ENCODE measurements at places on chromosomes 1 and 21.
A peak's percentile ranks its signal among the peaks of the same experiment; 100 is the strongest.

DNA sequence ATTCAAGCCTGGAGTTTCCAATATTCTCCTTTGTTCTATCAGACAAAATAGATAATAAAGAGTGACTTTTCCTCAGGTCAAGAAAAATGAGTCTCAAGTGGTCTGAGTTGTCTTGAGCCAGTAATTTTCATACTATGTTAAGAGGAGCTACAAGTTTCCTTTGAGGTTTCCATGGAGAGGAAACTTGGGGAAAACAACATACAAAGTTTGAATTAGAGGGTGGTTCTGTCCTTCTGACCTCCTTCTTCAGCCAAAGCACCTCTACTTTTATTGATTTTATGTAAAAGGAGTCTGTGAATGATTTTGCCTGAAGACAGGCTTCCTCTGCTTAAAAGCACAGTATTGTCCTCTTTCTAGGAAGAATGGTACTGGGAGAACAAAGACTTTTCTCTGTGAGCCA is 497.2 kb upstream of the PKN2 start:
- H3K4me1 ChIP-seq, result peaks cover 4% of the 10 kb centered on the region
- H3K27ac ChIP-seq, result no peak overlapping the region
- no peaks in the 10 kb centered on the region for H3K27me3 ChIP-seq

DNA sequence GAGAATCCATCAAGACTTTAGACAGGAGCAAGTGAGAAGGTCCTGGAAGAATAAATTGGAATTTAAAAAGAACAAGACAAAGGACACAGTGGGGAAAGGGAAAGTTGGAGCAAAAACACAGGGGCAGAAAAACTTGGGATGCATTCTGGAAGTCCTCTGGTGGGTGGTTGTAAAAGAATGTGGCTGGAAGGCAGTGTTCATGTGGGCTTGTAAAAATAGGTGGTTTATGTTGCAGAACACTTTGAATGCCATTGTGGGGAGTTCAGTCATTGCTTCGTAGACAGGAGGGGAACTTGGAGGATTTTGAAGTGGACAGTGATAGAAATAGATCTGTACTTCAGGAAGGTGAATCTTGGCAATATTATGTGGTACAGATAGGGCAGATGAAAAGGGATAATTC is 15.2 kb downstream of the KIF1B start:
- H3K4me3 ChIP-seq, result no peak overlapping the region
- no peaks in the 10 kb centered on the region for H3K4me1 ChIP-seq
- DNase-seq, result no peak
- H3K36me3 ChIP-seq, result no peaks in the 10 kb centered on the region
- no peaks in the 10 kb centered on the region for H3K27me3 ChIP-seq

- no peaks in the 10 kb centered on the region for H3K4me1 ChIP-seq
- no peak overlapping the region for H3K27ac ChIP-seq
- H3K27me3 ChIP-seq, result peaks cover 7% of the 10 kb centered on the region
Observed at GRCh38 chr1:212928323-212929291, 21.7 kb upstream of the VASH2 start.

DNA sequence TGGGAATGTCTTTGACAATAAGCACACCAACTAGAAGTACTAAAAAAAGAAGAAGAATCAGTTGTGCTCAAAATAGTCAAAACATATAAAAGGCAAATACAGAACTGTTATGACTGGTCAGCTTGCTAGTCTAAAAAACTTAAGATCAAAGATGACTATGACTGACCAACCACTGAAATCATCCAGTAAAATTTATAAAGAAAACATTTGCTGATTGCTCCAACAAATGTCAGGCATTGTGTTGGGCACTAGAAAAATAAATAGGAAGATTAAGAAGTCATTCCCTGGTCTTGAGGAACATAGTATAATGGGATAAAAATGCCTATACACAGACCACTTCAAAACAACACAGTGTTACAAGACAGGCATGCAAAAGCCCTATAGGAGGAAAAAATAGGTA is 9.3 kb upstream of the ANGPTL3 start:
- no peak overlapping the region for H3K27ac ChIP-seq
- H3K36me3 ChIP-seq, result no peaks in the 10 kb centered on the region
- no peak overlapping the region for H3K4me3 ChIP-seq
- H3K27me3 ChIP-seq, result no peaks in the 10 kb centered on the region
- no peak for DNase-seq
- H3K4me1 ChIP-seq, result no peaks in the 10 kb centered on the region

GRCh38 chr1:26025517-26025916 is 3.9 kb downstream of the EXTL1 start:
- H3K27ac ChIP-seq, result no peak overlapping the region
- no peak for DNase-seq
- H3K27me3 ChIP-seq, result peaks cover 7% of the 10 kb centered on the region
- H3K36me3 ChIP-seq, result no peaks in the 10 kb centered on the region

GRCh38 chr1:205434738-205435137 is 12.9 kb upstream of the LEMD1 start:
- H3K4me1 ChIP-seq, result peaks cover 10% of the 10 kb centered on the region
- DNase-seq, result no peak
- H3K27ac ChIP-seq, result no peak overlapping the region

- H3K36me3 ChIP-seq, result no peaks in the 10 kb centered on the region
- H3K4me1 ChIP-seq, result no peaks in the 10 kb centered on the region
- peaks cover 3% of the 10 kb centered on the region for H3K27me3 ChIP-seq
- H3K27ac ChIP-seq, result no peak overlapping the region
- H3K4me3 ChIP-seq, result no peak overlapping the region
- no peak for DNase-seq
Observed at GRCh38 chr1:109609881-109610280, 9.5 kb downstream of the GNAT2 start.

GRCh38 chr1:86335916-86336315 is 60.2 kb downstream of the ODF2L start:
- H3K36me3 ChIP-seq, result no peaks in the 10 kb centered on the region
- no peak overlapping the region for H3K4me3 ChIP-seq
- no peaks in the 10 kb centered on the region for H3K4me1 ChIP-seq
- no peak overlapping the region for H3K27ac ChIP-seq
- DNase-seq, result no peak
- H3K27me3 ChIP-seq, result peaks cover 7% of the 10 kb centered on the region

DNA sequence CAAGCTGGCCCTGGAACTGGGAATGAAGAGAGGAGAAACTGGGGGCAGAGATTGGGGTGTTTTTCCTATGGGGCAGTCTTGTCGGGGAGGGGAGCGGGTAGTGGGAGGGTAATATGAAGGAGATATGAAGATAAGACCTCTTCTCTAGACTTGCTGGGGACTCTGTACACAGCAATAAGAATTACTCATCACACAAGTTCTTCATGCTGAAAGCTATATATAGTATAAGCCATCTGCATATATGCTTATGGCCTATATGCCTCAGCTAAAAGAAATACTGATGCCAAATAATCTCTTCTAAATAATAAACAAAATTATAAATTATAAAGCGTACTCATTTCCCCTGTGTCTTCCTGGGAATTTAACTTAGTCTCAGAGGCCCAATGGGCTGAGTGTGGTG is 7.9 kb downstream of the RHEX start:
- peaks cover 10% of the 10 kb centered on the region for H3K27me3 ChIP-seq
- H3K4me1 ChIP-seq, result peaks cover 3% of the 10 kb centered on the region
- H3K27ac ChIP-seq, result no peak overlapping the region
- DNase-seq, result no peak

GRCh38 chr21:41059871-41060270 is 108.1 kb upstream of the BACE2 start:
- DNase-seq, result no peak
- H3K4me3 ChIP-seq, result no peak overlapping the region
- H3K27me3 ChIP-seq, result no peaks in the 10 kb centered on the region
- H3K4me1 ChIP-seq, result no peaks in the 10 kb centered on the region

GRCh38 chr1:53982034-53982762 is 35.8 kb downstream of the LDLRAD1 start:
- H3K27ac ChIP-seq, result no peak overlapping the region
- DNase-seq, result no peak
- H3K4me1 ChIP-seq, result peaks cover 10% of the 10 kb centered on the region
- H3K27me3 ChIP-seq, result peaks cover 1% of the 10 kb centered on the region
- H3K36me3 ChIP-seq, result no peaks in the 10 kb centered on the region
- no peak overlapping the region for H3K4me3 ChIP-seq

- no peaks in the 10 kb centered on the region for H3K36me3 ChIP-seq
- DNase-seq, result no peak
- no peak overlapping the region for H3K27ac ChIP-seq
- H3K27me3 ChIP-seq, result no peaks in the 10 kb centered on the region
Observed at GRCh38 chr1:43879414-43879813, 54.2 kb upstream of the ARTN start.

- H3K36me3 ChIP-seq, result no peaks in the 10 kb centered on the region
- peaks cover 33% of the 10 kb centered on the region for H3K27me3 ChIP-seq
- H3K4me1 ChIP-seq, result peaks cover 15% of the 10 kb centered on the region
- H3K27ac ChIP-seq, result no peak within 1 kb of the TSS
- peak; percentile 17 for DNase-seq
Observed at GRCh38 chr21:42653231-42654061, at the start of gene PDE9A. Gene PDE9A (plus strand): TSS chr21:42653621. CDS start chr21:42653815, 194 bp downstream.

DNA sequence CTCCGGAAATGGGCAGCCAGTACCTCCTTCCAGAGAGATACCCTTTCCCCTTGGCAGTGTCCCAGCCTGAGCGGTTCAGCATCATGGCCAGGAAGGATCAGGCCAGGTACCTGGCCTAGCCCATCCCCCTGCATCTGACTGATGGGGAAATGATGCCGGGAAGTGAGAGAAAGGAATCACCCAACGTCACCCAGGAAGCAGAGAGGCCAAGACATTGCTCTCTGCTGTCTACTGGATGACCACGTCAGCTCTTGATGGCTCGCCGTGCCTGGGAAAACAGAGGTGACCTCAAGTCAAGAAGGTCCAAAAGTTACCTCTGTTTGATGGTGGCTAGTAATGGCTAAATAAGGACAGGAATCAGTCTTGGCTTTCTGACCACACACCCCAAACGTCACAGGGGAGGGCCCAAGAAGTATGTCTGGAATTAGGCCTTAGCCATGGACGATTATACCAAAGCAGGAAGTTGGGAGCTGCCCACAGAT is 79.0 kb downstream of the MRPL37 start:
- DNase-seq, result no peak
- H3K4me1 ChIP-seq, result peaks cover 85% of the 10 kb centered on the region
- peaks cover 30% of the 10 kb centered on the region for H3K36me3 ChIP-seq
- H3K27ac ChIP-seq, result peak overlapping the region; percentile 93
- H3K27me3 ChIP-seq, result no peaks in the 10 kb centered on the region

DNA sequence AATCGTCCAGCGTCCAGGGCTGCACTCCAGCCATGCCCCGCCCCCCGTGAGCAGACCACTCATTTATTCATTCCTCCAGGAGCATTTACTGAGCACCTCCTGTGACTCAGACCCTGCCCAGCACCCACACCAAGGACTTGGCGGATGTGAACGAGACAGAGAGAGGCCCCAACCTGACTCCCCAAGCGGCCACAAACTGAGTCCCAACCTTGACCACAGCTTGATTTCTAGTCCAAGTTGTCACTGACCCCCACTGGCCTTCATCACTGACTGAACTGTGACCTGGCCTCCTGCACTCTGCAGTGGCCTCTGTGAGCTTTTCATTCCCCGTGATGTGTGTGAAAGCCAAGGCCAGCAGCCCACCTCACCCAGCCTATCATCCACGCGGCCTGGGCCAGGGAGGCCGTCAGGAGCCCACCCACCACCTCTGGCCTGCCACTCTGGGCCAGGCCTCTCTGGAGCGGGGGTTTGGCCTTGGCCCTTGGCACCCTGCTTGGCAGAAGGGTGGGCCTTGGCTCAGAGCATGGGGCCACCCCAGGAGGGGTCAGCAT is 19.3 kb upstream of the RUNX3 start:
- H3K27ac ChIP-seq, result no peak overlapping the region
- H3K36me3 ChIP-seq, result peaks cover 50% of the 10 kb centered on the region
- no peaks in the 10 kb centered on the region for H3K27me3 ChIP-seq
- no peak for DNase-seq

GRCh38 chr1:201100169-201100930 is 11.9 kb downstream of the CACNA1S start:
- DNase-seq, result no peak
- no peak overlapping the region for H3K27ac ChIP-seq
- no peaks in the 10 kb centered on the region for H3K27me3 ChIP-seq
- no peak overlapping the region for H3K4me3 ChIP-seq
- H3K4me1 ChIP-seq, result no peaks in the 10 kb centered on the region

GRCh38 chr1:242209063-242209462 is 210.2 kb upstream of the MAP1LC3C start:
- H3K36me3 ChIP-seq, result no peaks in the 10 kb centered on the region
- no peak for DNase-seq
- H3K27ac ChIP-seq, result no peak overlapping the region
- H3K27me3 ChIP-seq, result no peaks in the 10 kb centered on the region
- H3K4me3 ChIP-seq, result no peak overlapping the region

DNA sequence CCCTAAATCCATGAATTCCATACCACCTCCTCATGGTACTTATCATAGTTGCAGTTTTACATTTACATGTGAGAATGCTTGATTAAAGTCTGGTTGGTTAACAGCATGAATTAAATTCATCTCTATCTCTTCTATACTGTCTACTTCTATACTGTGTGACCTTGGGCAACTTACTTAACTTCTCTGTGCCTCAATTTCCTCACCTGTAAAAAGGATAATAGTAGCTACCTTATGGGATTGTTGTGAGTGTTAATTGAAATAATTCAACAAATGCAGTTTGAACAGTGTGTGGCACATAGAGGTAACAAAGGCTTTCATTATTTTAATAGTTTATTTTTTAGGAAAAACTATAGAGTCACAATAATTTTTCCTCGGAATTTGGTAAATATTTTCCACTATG is 231.3 kb downstream of the RRAGC start:
- no peak overlapping the region for H3K4me3 ChIP-seq
- H3K36me3 ChIP-seq, result no peaks in the 10 kb centered on the region
- H3K27me3 ChIP-seq, result peaks cover 31% of the 10 kb centered on the region
- H3K4me1 ChIP-seq, result no peaks in the 10 kb centered on the region
- no peak for DNase-seq

GRCh38 chr1:184389446-184389845 is 2.6 kb downstream of the C1orf21 start:
- peaks cover 67% of the 10 kb centered on the region for H3K27me3 ChIP-seq
- H3K27ac ChIP-seq, result no peak overlapping the region
- no peak for DNase-seq
- H3K4me1 ChIP-seq, result peaks cover 17% of the 10 kb centered on the region
- H3K36me3 ChIP-seq, result peaks cover 2% of the 10 kb centered on the region
- H3K4me3 ChIP-seq, result no peak overlapping the region

All from activated CD4-positive, alpha-beta T cell treated with anti-CD3 and anti-CD28 coated beads, Interleukin-2, amount 10 ng/mL, durations not matched to agents 7 days and 5 days (primary cell).